ENCODE measurements at places on chromosomes 2 and 18.

GRCh38 chr2:143575340-143575739 is 446.1 kb downstream of the ARHGAP15 start:
- DNase-seq = peak; percentile 21

DNA sequence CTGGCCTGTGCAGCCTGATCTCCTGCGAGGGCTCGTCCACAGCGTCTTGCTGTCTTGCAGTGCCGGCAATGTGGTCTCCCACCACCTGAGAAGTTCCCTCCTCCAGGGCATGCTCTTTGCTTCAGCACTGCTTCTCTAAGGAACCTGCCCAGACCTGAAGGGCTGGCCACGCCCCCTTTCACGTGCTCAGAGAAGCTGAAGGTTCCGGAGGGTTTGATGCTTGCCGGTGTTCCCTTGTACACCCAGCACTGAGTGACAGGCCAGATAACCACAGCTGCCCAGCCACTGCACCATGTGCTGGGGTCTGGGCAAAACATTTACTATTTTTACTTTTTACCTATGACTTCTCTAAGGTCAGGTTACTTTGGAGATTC is 1.7 kb upstream of the POLR2D start:
- no peak for DNase-seq

DNA sequence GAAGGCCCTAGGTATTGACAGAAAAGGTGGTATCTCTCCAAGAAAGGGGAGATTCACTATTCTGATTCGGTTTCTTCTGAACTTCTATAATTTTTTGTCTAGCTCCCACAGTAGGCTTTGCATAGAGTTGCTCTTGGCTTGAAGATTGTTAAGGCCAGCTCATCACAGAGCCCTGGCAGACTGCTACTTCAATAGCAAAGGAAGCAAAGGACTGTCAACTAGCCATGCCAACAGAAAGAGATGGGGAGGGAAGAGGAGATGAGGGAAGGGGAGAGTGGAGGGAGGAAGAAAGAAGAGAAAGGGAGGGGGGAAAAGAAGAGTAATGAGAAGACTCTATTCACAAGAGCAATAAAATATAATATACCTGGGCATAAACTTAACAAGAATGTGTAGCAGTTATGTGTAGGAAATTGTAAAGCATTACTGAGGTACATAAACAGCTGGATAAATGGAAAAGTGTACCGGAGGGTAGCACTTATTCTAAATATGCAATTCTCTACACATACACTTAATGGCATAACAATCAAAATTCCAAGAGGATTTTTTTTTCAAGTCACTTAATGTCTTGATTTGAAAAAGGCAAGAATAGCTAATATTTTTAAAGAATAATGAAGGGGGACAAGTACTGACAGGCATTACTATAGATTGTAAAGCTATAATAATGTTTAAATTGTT is 102.5 kb downstream of the LOXHD1 start:
- DNase-seq = no peak

DNA sequence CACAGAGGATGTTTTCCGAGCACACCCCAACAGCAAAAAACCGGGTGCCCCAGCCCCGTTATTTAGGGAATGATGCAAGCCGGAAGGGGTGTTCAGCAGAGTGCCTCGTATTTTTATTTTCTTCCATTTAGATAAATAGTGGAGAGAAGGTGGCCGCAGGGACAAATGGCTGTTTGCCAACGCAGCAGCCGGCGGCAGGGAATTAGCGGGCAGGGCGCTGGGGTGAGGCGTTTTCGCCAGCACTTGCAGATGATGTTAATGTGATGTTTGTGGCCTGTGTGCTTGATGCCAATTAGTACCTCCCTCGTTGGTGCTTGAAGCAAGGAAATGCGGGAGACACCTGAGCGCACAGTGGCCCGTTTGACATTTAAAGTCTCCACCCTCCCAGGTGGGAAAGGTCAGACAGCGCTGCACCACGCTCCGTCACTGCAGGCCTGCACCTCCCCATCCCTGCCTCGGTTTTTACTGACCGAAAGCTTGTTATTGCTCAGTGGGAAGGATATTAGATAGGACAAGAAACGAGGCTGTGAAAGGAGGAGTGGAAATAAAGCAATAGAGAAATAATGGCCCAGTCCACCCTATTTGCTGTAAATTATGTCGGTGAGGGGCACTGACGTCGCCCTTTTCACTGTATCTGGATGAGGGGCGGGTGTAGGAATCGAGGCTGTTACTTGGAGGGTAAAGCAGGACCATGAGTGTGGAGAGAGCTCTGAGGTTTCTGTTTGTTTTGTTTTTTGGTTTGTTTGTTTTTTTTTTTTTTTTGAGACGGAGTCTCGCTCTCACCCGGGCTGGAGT is 39.1 kb downstream of the NFATC1 start:
- no peak for DNase-seq

GRCh38 chr18:75276818-75277609 is 66.4 kb downstream of the TSHZ1 start:
- no peak for DNase-seq

DNA sequence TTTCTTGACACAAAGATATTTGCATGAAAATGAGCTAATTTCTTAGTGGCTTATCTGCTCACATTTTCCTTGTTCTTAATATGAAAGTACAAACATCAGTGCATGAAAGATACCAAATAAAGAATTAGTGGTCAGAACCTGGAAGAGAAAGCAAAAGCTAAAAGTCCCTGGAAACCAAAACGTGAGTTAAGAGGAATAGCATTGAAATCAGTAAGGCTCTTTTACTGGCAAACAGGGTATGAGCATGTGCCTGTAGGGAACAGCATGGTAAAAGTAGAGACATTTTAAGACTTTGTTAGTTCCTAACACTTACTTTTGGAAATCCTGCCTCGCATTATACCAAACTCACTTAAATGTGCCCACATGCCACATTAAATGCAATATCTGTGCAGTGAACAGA is 31.9 kb upstream of the CWC22 start:
- no peak for DNase-seq

GRCh38 chr18:32368991-32369390 is 101.7 kb downstream of the GAREM1 start:
- DNase-seq = no peak

DNA sequence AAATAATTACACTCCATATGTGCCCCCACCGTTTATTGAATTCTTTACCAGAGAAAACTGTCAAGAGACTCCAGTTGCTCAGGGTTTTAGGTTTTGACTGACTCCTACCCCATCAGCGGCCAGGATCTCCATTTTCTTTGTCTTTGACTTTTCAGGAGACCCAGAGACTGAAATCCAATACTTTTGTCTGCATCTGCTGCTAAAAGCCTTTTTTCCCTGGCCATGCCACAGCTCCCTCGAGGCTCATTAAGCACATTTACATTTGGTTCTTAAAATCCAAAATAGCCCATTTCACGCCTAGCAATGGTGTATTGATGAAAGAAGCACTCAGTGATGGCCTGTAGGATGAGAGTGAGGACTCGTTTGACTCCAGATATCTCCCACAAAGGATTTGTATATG is 332.6 kb upstream of the ACVR2A start:
- no peak for DNase-seq

Data from A172 (cell line).